NCI-H1105 (cell line): ENCODE measurements at places on chromosomes 1 and 21.

DNA sequence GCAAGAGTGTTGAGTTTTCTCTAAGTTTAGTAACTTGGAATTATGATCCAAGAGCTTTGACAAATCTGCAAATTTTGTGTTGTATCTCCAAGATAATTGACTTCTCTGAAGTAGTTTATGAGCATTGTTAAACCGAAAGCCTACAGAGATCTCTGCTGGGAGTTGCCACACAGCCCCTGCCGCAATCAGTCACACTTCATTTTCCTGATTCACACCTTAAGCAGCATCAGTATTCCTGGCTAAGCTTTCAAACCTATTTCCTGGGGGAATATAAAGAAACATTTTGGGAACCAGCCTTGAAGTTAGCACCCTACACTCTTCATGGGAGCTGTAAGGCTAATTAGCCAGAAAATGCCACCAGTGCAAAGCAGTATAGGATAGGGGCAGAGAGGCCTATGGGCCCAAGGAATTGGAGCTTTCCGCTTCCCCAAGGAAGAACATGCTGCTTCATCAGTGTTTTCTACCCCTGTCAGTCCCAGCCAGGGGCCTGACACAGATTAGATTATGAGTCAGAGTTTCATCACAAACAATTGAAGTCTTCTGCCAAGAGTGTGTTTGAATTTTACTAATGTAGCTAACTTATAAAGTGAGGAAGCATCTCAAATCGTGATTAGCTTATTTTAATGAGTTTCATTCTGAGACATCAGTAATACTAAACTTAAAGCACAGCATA is 23.2 kb upstream of the CACYBP start:
- no peak for DNase-seq

GRCh38 chr1:108896146-108897145 is 19.7 kb downstream of the GPSM2 start:
- no peak for DNase-seq

DNA sequence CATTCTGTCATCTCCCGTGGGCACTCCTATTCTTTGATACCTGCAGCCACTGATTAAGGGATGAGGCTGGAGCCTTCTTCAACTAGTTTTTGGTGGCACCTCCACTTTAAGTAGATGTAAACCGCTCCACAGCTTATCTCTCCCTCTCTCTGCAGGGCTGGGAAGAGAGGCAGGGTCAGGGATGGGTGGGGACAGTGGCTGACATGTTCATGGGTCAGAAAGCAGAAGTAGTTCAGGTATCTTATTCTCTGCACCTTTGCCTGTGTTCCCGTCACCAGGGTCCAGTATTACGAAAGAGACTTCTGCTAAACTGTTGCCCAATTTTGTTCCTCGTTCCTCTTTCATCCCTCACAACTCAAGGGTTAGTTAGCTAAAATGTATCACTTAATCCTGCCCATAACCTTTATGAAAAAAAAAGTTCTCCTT is 51.7 kb upstream of the EDEM3 start:
- no peak for DNase-seq

GRCh38 chr1:19353596-19353995 is 41.5 kb downstream of the SLC66A1 start:
- no peak for DNase-seq

DNA sequence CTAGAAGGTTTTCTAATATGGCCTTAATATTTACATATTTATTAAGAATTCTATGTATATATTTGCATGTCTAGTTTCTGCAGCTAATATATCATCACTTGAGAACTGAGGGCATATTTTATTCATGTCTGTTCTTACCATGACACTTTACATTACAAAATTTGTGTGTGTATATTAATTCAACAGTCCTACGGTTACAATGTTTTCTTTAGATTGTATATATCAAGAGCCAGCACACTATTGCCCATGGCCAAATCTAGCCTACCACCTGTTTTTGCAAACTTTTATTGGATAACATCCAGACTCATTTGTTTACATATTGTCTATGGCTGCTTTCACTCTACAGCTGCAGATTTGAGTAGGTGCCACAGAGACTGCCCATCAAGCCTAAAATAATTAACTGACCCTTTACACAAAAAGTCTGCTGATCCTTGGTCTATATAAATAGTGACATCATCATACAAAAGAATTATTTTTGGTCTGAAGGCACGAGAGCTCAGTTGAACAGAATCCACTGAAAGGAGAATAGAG is 577.4 kb upstream of the PBX1 start:
- peak; percentile 64 for DNase-seq

- no peak for DNase-seq
Observed at GRCh38 chr1:119141020-119141424, 569 bp upstream of the WARS2 start.

- DNase-seq: no peak
Observed at GRCh38 chr1:54603241-54603640, 20.1 kb downstream of the FAM151A start.

DNA sequence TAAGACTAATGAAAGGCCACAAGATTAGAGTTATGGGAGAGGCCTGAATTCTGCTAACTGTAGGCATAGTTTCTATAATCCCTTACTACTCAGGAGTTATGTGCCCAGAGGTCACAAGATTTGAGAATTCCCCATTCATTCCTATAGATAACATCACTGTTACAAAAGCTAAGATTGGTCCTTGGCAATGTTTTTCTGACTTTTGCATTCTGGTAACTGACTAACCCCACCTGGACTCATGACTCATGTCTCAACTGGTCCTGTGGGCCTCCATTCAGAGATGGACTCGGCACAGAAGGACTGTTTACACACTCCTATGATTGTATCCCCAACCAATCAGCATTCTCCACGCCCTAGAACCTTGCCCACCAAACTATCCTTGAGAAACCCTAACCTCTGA is 249.0 kb upstream of the ZP4 start:
- no peak for DNase-seq

- no peak for DNase-seq
Observed at GRCh38 chr21:28550057-28550825, 442.4 kb downstream of the LTN1 start.

- DNase-seq: no peak
Observed at GRCh38 chr1:210332719-210333398, 4.2 kb downstream of the HHAT start.

- no peak for DNase-seq
Observed at GRCh38 chr21:33825915-33826314, 89.7 kb downstream of the ATP5PO start.

DNA sequence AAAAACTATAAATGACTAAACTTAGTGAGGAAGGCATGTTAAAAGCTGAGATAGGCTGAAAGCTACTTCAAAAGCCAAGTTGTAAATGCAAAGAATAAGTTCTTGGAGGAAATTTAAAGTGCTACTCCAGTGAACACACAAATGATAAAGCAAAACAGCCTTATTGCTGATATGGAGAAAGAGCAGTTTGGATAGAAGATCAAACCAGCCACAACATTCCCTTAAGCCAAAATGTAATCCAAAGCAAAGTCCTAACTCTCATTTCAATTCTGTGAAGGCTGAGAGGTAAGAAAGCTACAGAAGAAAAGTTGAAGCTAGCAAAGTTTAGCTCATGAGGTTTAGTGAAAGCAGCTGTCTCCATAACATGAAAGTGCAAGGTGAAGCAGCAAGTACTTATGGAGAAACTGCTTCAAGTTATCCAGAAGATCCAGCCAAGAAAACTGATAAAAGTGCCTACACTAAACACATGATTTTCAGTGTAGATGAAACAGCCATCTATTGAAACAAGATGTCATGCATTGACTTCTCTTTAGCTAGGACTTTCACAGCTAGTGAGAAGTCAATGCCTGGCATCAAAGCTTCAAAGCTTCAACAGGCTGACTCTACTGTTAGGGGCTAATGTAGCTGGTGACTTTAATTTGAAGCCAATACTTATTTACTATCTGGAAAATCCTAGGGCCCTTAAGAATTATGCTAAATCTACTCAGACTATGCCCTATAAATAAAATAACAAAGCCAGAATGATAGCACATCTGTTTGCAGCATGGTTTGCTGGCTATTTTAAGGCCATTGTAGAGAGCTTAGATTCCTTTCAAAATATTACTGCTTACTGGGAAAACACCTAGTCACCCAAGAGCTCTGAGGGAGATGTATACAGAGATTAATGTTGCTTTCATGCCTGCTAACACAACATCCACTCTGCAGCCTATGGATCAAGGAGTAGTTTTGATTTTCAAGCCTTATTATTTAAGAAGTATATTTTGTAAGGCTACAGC is 188.6 kb downstream of the EIF4G3 start:
- no peak for DNase-seq

DNA sequence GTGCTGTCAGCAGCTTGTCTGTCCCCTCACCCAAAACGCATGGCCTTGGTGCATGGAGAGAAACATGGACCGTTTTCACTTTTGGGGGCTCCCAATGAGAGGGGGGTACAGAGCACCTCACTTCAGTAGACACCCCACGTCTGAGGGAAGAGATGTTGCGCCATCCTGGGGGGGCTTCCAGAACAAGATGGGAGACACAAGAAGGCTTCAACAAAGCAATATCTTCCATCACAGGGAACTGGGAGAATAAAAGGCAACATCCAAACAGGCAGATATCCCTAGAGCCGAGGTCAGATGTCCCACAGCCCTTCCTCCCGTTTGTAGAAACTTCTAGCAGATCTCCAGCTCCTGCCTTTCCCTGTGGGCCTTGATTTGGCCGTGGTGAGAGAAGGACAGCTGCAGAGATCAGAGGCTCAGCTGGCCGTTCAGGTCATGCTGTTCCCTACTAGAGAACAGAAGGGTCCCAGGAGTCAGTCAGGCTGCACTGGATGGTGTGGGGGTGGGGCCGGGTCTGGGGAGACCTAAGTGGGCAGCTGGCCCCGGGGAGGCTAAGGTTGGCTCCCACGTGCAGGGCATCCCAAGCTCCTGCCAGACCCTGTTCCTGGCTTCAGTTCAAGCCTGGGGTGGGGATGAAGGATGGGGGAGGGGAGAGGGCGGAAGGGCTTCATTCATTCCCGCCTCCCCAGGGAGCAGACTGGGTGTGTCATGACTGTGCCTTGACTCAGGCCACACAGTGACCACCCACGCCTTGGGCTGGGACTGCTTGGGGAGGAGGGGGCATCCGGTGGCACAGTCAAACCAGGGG is 4.4 kb downstream of the PLOD1 start:
- no peak for DNase-seq

- peak; percentile 74 for DNase-seq
Observed at GRCh38 chr21:42524341-42525028, 10.8 kb downstream of the SLC37A1 start.

GRCh38 chr21:35721701-35722100 is 338.6 kb downstream of the SETD4 start:
- DNase-seq: no peak

DNA sequence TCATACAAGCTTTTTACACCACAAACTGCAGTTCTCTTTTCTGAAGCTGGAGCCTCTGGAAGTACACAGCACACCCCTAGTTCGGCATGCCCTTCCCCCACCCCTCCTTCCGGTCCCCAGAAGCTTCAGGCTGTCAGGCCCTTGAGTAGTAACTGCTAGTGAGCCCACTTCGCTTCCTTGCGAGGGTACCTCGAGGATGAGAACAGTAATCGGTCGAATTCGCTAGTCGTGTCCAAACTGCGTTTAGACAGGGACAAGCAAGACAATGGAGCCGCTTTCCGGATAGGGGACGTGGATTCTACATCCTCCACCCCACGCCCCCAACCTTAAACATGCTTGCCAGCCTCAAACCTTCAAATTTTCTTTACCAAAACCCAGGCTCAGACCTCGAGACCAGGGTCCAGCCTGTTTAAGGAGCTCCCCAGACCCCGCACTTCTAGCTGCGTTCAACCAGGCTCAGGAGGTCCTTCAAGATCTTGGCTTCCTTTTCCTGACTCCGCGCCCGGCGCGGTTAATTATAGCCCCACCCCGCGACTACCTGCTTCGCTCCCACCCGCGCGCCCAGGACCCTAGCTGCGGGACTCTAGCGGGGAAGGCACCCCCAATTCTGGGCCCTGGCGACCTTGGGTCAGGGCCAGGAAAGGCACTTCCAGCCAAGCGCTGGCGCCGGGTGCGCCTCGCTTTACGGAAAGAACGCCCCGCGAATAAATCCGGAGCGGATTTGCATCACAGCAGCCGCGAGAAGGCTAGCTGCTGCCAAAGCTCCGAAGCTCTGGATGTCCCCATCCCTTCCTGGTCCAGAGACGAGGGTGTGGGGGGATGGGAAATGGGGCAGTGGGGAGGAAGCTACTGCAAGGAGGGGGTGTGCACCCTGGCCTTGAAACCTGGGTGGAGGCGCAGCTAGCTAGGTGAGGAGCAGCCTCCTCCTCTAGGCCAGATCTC is 8.1 kb upstream of the TSPAN1 start:
- DNase-seq: no peak

- DNase-seq: no peak
Observed at GRCh38 chr1:233523047-233523446, 90.9 kb upstream of the KCNK1 start.

DNA sequence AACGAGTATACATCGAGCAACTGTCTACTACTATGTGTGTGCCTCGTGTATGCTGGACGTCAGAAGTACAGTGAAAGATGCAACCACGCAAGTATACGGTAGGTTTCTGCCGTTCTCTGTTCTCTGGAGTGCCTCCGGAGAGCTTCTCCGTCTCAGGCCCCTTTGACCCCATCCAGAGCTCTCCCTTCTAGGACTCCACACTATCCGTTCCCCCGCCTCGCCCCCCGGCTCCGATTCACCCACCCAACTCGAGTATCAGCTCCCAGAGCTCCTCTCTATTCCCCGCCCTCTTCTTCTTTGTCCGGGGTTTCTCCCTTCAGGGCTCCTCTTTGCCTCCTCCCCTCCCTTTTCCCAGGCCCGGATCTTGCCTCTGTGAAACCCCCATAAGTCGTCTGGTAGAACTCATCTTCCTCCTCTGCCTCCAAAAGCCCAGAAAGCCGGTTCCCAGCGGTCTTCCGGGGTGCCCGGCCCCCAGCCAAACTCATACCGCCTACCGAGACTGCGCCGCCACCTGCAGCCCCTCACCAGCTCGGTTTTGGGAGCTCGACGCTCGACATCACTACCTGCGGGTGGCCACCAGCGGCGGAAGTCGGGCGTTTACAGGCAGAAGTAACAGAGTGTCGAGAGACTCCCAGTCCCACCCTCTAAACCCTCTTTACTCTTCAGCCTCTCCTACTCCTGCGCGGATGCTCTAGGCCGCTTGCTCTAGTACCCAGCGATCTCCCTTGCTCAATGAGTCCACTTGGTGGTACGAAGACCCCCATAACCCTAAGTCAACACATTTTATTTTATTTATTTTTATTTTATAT is at the start of gene VPS72:
VPS72 (minus strand) TSS at position 561 of the 809 bp plus-strand sequence; CDS start at position 485, 76 bp downstream.
- DNase-seq: peak; percentile 91

GRCh38 chr1:34970220-34970735 is 14.9 kb downstream of the TMEM35B start:
- no peak for DNase-seq

DNA sequence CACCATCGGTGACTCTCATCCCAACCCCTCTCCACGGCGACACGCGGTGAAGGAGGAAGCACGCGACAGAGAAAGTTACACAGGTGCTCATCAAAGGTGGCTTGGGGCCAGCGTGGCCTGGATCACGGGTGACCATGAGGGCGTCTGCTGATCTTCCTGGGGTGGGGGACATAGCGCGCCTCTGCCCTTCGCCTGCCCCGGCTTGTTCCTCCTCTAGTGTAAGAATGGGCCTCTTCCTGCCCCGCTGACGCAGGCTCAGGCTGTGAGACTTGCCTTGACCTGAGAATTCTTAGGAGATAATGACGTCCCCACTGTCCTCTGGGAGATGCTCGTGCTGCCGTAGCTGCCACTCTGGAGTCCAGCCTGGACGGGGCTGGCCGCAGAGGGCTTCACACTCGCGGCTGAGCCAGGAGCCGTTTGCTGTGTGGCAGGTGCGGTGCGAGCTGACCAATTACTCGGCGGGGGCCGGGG is 39.0 kb upstream of the TMEM52 start:
- no peak for DNase-seq
